ENCODE measurements at places on chromosomes 3 and 15. TPM values are rescaled to one million over a fixed set of nuclear protein-coding genes. Genes with fewer than 3 reads are reported as not detected.

DNA sequence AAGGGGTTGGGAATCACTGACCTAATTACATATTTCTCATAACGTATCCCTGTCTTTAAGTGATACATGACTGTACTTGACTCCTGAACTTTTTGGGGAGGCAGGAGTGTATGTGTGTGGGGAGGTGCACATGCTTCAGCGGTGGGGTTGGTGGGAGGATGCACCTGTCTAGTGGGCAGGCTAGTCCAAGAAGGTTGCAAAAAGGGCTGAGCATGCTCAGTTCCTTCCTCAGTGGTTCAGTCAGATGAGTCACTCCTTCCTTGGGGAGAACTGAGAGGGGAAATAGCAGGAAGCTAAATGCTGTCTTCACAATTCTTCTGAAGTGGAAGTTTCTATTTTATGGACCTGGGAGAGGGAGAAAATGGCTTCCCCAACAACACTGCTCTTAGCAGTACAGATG lies 24.6 kb upstream of the AP4E1 start:
- peak overlapping the region; percentile 6 for H3K4me3 ChIP-seq
- no peaks in the 10 kb centered on the region for H3K27me3 ChIP-seq
- peaks cover 15% of the 10 kb centered on the region for H3K36me3 ChIP-seq
- H3K4me1 ChIP-seq = peaks cover 80% of the 10 kb centered on the region

DNA sequence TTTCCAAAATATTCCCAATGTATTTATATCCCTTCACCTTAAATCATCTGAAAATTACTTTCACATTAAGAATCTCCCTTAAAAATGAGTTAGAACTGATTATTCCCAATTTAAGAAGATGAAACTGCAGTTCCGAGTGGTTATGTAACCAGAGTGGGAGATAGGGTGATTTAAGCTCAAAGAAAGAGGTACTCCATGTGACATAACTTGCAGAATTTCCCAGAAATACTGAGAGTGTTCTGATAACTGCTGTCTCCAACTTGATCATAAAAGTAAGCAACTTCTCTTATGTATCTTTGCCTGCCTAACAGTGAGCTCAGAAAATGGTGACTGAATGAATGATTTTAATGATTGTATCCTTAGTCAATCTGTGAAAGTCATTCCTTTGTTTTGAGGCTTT lies 32.3 kb downstream of the ARRDC4 start:
- no peak overlapping the region for H3K27ac ChIP-seq
- no peak overlapping the region for H3K4me3 ChIP-seq
- H3K36me3 ChIP-seq = no peaks in the 10 kb centered on the region
- peaks cover 10% of the 10 kb centered on the region for H3K4me1 ChIP-seq
- DNase-seq = no peak

TMEM42 gene
- 7.7 TPM for total RNA-seq

LRRC3B gene
- not detected for total RNA-seq

- H3K27me3 ChIP-seq = no peaks in the 10 kb centered on the region
- no peaks in the 10 kb centered on the region for H3K4me1 ChIP-seq
- DNase-seq = no peak
- no peaks in the 10 kb centered on the region for H3K36me3 ChIP-seq
These were observed 108.1 kb upstream of the LSAMP start for GRCh38 chr3:116553355-116553754.

DNA sequence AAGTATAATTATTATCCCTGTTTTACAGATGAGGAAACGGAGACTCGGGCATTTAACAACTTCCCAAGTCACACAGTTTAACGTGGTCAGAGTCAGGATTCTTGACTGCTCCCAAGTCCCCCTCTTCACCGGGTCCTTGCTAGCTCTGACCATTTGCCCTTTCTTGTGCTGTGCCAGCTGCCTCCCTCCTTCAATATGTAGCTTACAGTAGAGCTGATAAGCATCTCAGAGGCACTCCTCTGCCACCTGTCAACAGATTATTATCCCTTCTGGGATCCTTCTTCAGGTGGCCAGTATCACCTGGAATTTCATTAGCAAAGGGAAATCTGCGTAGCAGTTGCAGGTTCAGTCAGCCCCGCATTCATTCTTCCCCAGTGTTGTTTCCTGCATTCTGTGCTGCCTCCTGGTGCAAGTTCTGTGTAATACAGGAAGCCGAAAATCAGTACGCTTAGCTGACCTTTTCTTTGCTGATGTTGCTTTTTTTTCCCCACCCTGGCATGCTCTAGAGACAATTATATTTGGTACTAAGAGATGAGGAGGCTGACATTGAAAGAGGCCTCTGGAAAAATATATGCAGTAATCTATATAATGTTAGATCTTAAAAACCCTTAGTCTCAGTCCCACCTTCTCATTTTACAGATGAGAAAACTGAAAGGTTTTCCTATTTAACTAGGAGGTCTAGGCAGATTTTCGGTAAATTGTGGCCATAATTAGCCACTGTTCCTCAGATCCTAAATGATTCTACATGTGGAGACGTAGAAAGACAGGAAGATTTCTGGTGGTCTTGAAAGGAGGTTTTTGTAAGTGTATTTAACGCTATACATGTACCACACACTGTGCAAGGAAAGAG lies 24.8 kb downstream of the TMOD2 start:
- H3K27ac ChIP-seq = no peak overlapping the region
- DNase-seq = peak; percentile 33
- H3K36me3 ChIP-seq = peaks cover 11% of the 10 kb centered on the region

LIPH gene
- total RNA-seq = not detected

GRCh38 chr3:115022835-115023398 lies 124.2 kb downstream of the ZBTB20 start:
- H3K27me3 ChIP-seq = no peaks in the 10 kb centered on the region
- peaks cover 14% of the 10 kb centered on the region for H3K36me3 ChIP-seq
- peaks cover 5% of the 10 kb centered on the region for H3K4me1 ChIP-seq
- no peak overlapping the region for H3K27ac ChIP-seq
- H3K4me3 ChIP-seq = no peak overlapping the region

GRCh38 chr3:35849496-35849895 lies 210.2 kb downstream of the ARPP21 start:
- DNase-seq = no peak
- no peaks in the 10 kb centered on the region for H3K27me3 ChIP-seq
- H3K4me3 ChIP-seq = no peak overlapping the region
- H3K4me1 ChIP-seq = no peaks in the 10 kb centered on the region
- no peaks in the 10 kb centered on the region for H3K36me3 ChIP-seq

GOLGA6D gene
- total RNA-seq = not detected

GRCh38 chr15:85280203-85280602 lies 100.2 kb upstream of the AKAP13 start:
- no peak overlapping the region for H3K4me3 ChIP-seq
- peak overlapping the region; percentile 9 for H3K27ac ChIP-seq
- no peaks in the 10 kb centered on the region for H3K27me3 ChIP-seq
- no peaks in the 10 kb centered on the region for H3K36me3 ChIP-seq
- H3K4me1 ChIP-seq = peaks cover 6% of the 10 kb centered on the region

SYNM gene
- 0.14 TPM for total RNA-seq

HIGD2B gene
- total RNA-seq = not detected

DNA sequence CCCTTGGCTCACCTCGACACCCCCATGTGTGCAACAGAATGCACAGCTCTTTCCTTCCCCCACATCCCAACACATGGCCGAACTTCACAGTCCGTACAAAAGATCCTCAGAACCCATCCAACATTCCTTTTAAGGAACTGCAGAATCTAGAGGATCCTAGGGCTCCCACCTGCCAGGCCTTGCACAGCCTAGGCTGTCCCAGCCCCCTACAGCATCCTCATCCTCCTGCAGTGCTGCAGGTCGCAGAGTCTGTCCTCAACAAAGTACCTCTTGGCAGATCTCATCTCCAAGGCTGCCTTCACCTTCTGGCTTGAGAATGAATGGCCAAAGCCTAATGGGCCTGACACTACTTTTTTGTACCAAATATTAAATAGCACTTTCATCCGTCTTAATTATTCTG lies 19.8 kb downstream of the PRR23E start:
- no peak overlapping the region for H3K27ac ChIP-seq
- peaks cover 7% of the 10 kb centered on the region for H3K27me3 ChIP-seq
- DNase-seq = no peak
- no peaks in the 10 kb centered on the region for H3K36me3 ChIP-seq
- no peak overlapping the region for H3K4me3 ChIP-seq

CISH gene
- total RNA-seq = 192 TPM

GOLGA8O gene
- 1.1 TPM for total RNA-seq

- no peaks in the 10 kb centered on the region for H3K36me3 ChIP-seq
- H3K4me1 ChIP-seq = no peaks in the 10 kb centered on the region
- no peak overlapping the region for H3K4me3 ChIP-seq
- H3K27ac ChIP-seq = no peak overlapping the region
- H3K27me3 ChIP-seq = no peaks in the 10 kb centered on the region
- DNase-seq = no peak
These were observed 76.1 kb upstream of the SPATA16 start for GRCh38 chr3:173217127-173217526.

DNA sequence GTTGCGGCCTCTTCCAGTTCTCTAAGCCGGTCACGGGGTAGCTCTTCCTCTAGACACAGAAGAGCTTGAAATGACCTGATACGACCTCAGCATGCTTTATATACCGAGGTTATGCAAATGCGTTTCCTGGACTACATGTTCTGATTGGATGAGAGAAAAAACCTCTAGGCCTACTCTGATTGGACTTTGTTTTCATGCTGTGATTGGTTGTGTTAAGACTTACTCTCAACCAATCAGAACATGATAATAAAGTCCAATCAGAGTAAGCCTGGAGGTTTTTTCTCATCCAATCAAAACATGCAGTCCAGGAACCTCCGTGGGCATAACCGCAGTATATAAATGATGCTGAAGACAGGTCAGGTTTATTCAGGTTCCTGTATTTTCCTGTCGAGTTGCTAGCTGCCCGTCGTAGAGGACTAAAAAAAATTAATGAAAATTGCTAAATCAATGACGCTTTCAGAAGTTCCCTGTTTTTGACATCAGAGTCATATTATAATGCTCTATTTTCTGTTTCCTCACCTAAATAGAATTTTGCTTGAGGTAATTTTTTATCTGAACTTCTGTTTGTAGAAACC lies 177.4 kb downstream of the POTEB3 start:
- H3K4me3 ChIP-seq = no peak overlapping the region
- DNase-seq = no peak
- peaks cover 8% of the 10 kb centered on the region for H3K27me3 ChIP-seq
- H3K4me1 ChIP-seq = no peaks in the 10 kb centered on the region

DNA sequence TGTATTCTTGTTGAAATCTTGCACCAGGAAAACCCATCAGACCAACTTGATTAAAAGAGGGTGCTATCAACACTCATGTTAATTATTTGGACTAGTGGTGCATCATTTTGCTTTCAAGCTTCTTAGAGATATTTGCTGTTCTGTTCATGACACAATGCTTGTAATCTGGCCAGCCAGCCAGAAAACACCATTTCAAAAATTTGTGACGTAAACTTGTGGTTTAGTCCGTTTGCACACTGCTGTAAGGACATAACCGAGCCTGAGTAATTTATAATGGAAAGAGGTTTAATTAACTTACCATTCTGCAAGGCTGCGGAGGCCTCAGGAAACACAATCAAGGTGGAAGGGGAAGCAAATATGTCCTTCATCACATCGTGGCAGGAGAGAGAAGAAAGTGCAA lies 374.3 kb upstream of the TGFBR2 start:
- peaks cover 11% of the 10 kb centered on the region for H3K4me1 ChIP-seq
- no peak overlapping the region for H3K27ac ChIP-seq
- H3K27me3 ChIP-seq = no peaks in the 10 kb centered on the region
- no peak overlapping the region for H3K4me3 ChIP-seq
- peaks cover 8% of the 10 kb centered on the region for H3K36me3 ChIP-seq

DNA sequence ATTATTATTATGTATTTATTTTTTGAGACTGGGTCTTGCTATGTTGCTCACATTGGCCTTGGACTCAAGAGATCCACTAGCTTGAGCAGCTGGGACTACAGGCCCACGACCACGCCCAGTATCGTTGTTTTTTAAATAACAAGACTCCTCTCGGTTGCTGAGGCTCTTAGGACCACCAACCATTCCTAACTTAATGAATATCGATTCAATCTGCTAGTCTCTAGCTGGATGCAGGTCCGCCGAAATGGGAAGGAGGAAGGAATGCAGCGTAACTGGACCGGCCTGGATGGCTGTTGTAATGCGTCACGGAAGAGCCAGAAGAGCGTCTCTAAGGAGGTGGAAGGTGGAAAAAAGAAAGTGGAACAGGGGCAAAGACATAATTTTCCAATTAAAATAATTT lies 1.7 kb downstream of the ANXA2 start:
- no peak for DNase-seq
- no peak overlapping the region for H3K4me3 ChIP-seq
- peaks cover 27% of the 10 kb centered on the region for H3K4me1 ChIP-seq
- H3K27ac ChIP-seq = no peak overlapping the region
- peaks cover 12% of the 10 kb centered on the region for H3K27me3 ChIP-seq
- peaks cover 3% of the 10 kb centered on the region for H3K36me3 ChIP-seq

SEC62 gene
- total RNA-seq = 63.3 TPM

GRCh38 chr3:82022836-82023235 lies 261.4 kb upstream of the GBE1 start:
- no peak overlapping the region for H3K4me3 ChIP-seq
- H3K27me3 ChIP-seq = peaks cover 4% of the 10 kb centered on the region
- no peaks in the 10 kb centered on the region for H3K4me1 ChIP-seq
- no peak overlapping the region for H3K27ac ChIP-seq
- no peak for DNase-seq

DNA sequence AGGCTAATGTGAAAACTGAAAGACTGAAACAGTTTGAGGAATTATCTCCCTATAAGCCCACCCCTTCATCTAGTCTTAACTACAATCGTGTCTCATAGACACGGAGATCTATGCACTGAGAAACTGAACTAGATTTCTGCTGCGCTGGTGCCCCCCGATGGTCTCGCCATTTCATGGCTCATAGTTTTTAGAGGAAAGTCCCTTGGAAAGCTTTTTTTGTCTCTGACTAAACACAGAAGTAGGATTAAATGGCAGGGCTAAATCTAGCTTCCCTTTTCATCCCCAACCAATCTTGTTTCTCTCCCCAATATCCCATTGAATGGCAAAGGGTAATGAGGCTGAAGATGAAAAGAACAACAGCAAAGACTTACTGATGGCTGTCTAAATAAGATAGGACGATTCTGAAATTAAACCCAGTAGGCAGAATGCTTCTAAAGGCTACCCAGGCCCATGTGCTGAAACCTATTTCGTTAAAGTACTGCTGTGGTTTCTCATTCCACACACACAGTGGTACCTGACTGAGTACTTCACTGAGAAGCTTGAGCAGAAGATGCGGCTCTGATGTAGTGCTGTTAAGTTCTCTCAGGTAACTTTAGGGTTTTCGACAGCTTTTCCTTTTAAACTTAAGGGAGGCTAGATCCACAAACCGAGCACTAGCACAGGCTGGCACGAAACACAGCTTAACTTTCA lies 142.7 kb downstream of the GADL1 start:
- peak overlapping the region; percentile 54 for H3K27ac ChIP-seq
- DNase-seq = peak; percentile 70
- H3K4me3 ChIP-seq = peak overlapping the region; percentile 10
- H3K27me3 ChIP-seq = no peaks in the 10 kb centered on the region
- no peaks in the 10 kb centered on the region for H3K36me3 ChIP-seq

DNA sequence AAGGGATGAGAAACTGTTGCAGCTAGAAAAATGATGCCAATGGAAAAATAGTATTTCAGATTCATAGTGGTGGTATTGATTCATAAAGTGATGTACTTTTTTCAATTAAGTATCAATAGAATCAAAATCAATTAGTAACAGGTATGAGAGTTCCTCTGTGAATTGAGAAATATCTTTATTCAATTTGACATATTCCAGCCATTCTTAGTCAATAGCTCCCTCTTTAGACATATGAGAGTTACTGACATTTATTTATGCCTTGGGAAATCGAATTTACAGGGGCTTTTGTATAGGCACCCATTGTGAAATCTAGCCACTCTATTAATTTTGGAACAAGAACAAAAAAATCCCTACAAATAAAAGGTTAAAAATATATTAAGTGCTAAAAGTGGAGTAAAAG lies 386.9 kb upstream of the CNTN3 start:
- H3K4me1 ChIP-seq = no peaks in the 10 kb centered on the region
- no peak overlapping the region for H3K27ac ChIP-seq
- no peaks in the 10 kb centered on the region for H3K27me3 ChIP-seq
- DNase-seq = no peak
- no peaks in the 10 kb centered on the region for H3K36me3 ChIP-seq
